NCI-H1417 (cell line): ENCODE measurements at places on chromosomes 1 and 21.

GRCh38 chr1:155135415-155136028, at the start of gene SLC50A1:
TSS of gene SLC50A1 (plus strand) at chr1:155135852. CDS start at chr1:155135912, 60 bp downstream.
- peak; percentile 93 for DNase-seq

GRCh38 chr1:115829947-115830346, 11.0 kb downstream of the NHLH2 start:
- no peak for DNase-seq

DNA sequence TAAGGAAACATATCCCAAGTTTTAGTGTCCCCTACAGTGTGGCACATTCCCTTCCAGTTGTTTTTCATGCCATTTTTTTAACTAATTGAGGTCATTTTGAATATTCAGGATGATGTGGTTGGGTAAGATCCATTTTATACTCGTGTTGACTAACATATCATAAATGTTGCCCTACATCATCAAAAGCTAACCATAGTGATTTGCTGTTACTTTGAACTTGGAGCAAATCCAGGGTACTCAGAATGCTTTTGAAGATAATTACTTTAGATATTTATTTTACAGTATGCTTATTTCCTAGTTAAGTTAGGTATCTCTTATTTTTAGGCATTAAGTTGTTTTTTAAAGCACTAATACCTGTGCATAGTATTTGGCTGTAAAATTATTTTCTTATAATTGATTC, 57.8 kb downstream of the DYRK1A start:
- no peak for DNase-seq

DNA sequence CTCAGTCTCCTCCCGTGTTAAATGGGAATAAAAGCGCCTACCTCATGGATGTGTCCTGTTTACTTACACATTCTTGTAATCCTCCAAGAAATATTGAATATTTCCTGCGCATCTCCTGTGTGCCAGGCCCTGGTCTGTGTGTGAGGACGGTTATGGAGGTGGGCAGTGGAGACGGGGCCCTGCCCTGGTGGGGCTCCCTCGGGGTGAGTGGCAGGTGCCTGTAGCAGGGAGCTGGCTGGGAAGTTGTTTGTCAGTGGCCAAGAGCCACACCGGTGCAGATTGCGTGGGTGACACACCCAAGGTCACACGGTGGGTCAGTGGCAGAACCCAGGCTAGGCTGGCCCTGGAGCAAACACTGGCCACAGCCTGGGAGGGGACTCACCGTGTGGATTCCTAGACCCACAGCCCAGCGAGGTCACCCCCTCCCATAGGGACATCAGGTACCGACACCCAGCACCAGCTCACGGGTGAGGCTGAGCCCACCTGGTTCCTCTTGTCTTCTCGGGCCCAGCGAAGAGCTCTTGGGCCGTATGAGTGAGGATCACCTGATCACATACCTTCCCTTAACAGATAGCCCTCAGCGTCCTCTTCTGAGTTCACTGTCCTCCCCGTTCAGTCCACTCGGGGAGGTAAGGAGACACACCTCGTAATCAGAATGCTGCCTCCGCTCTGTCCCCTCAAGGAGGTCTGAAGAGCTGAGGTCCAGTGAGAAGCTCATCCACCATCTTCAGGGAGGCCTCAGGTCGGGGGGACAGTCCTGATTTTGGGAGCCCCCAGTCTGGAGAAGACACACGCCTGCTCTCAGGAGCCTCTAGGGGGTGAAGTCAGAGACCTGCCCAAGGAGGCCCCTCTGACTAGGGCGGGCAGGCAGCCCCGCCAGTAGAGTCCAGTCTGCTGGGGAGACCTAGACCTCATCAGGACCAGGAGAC, 349.6 kb downstream of the MATN1 start:
- no peak for DNase-seq

- DNase-seq, result no peak
Observed at GRCh38 chr1:6082430-6082971, 36.8 kb downstream of the KCNAB2 start.

DNA sequence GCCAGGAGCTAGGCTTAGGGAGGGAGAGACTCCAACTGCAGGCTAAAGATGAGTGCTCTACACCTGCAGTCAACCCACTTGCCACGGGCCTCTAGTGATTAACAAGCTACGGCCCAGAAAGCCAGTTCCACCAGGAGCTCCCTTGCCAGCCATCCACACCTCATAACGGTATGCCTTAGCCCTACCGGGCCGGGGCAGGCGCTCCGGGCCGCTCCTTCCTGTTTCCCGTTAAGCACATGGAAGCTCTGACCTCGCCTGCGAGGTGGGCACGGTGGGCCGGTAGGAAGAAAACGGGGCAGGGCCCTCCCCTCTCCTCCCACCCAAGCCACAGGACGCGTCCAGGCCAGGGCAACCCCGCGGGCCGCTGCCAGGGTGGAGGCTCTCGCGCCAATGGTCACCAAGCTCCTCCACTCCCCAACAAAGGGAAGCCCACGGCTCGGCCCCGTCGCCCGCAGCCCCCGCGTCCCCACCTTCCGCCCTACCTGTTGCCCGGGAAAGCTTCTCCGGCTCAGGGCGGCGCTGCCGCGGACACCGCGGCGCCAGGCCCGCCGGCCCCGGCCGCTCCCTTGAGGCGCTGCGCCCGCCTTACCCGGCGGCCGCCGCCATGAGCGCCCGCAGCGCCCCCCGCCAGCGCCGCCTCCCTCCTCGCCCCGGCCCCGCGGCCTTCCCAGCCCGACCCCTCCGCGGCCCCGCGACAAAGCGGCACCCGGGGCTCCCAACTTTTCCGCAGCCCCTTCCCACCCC, 627 bp downstream of the CERS2 start:
- peak; percentile 89 for DNase-seq

GRCh38 chr1:172394811-172395210, 25.7 kb upstream of the C1orf105 start:
- DNase-seq, result no peak

GRCh38 chr1:25187077-25187476, 45.2 kb downstream of the SYF2 start:
- no peak for DNase-seq

DNA sequence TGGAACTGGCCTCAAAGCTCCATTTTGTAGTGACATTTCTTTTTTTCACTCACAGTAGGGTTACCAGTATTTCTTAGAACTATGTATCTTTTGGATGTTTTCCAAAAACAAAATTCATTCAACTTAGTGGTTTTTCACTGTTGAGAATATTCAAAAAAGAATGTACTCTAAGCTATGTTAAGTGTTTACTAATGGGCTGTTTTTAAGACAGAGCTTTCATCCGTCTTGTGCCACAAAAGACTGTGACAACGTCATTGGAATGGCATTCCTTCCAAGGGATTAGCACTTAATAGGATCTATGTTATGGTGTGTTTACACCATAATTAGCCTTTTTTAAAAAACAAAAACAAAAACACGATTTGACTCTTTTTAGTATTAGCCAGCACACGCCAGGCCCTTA, 66.8 kb downstream of the TTC3 start:
- DNase-seq, result no peak

DNA sequence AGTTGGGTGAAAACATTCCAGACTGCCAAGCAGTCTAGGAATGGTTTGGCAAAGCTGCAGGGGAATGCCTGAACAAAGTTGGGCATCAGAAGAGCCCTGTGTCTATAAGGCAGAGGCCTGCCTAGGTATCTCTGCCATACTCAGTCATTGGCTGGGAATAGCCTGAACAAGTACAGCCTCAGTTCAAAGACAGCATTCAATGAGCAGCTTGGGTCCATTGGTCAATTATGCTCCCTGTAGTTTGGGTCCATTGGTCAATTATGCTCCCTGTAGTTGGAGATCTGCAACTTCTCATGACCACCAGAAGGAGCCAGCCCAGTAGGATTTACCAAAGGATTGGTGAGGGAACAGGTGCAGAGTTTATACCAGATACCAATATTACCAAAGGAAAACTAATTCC, 31.6 kb downstream of the FMO3 start:
- DNase-seq, result no peak

DNA sequence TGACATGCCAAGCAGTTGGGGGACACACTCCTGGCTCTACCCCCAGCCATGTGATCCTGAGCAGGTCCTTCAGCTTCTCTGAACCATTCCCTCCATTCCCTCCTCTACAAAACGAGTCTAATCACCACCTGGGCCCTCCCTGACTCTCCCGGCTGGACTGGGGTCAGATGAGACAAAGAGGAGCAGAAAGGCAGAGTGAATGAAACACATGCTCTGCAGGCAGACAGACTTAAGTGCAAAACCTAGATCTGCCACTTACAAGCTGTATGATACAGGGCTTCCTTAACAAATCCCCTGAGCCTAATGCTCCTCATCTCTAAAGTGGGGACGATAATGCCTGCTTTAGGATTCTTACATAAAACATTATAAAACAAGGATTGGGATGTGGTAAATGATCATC, 17.3 kb downstream of the RIMS3 start:
- DNase-seq, result no peak

- DNase-seq, result no peak
Observed at GRCh38 chr21:46639489-46640386, 4.3 kb downstream of the PRMT2 start.

- peak; percentile 25 for DNase-seq
Observed at GRCh38 chr1:197521118-197521739, 253.2 kb downstream of the CRB1 start.

DNA sequence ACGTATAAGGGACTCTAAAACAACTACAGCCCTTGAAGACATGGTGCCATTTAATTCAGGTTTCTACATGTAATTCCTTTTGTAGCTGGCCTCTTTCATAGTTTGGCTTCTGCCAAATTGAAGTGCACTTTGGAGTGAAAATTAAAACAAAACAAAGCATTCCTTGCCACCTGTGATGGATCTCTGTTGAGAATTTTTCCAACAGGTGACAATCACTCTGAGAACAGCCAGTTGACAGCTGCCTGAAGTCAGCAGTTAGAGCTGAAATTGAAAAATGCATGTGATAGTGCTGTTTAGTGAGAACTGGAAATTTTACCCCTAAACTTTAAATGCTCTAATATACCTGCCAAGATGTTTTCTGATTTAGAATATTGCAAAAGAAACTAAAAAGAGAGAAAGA, 134.5 kb downstream of the SNX7 start:
- no peak for DNase-seq

GRCh38 chr1:29120947-29121485, 2.7 kb downstream of the TMEM200B start:
- DNase-seq, result no peak

DNA sequence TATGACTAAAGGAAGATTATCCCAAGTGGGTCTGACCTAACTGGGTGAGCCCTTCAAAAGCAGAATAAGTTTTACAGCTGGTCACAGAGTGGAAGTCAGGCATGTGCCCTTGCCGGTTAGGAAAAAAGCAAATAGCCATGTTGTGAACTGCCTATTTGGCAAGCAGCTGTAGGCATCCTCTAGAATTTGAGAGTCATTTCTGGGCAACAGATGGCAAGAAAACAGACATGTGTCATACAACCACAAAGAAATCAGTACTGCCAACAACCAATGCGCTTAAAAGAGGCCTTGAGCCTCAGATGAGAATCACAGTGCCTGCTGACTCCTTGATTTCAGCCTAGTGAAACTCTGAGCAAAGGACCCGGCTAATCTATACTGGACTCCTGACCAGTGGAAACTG, 26.8 kb downstream of the LRRC53 start:
- no peak for DNase-seq

GRCh38 chr1:36256558-36257374, 32.5 kb downstream of the THRAP3 start:
- no peak for DNase-seq

- peak; percentile 6 for DNase-seq
Observed at GRCh38 chr1:216682752-216683151, 40.5 kb downstream of the ESRRG start.

DNA sequence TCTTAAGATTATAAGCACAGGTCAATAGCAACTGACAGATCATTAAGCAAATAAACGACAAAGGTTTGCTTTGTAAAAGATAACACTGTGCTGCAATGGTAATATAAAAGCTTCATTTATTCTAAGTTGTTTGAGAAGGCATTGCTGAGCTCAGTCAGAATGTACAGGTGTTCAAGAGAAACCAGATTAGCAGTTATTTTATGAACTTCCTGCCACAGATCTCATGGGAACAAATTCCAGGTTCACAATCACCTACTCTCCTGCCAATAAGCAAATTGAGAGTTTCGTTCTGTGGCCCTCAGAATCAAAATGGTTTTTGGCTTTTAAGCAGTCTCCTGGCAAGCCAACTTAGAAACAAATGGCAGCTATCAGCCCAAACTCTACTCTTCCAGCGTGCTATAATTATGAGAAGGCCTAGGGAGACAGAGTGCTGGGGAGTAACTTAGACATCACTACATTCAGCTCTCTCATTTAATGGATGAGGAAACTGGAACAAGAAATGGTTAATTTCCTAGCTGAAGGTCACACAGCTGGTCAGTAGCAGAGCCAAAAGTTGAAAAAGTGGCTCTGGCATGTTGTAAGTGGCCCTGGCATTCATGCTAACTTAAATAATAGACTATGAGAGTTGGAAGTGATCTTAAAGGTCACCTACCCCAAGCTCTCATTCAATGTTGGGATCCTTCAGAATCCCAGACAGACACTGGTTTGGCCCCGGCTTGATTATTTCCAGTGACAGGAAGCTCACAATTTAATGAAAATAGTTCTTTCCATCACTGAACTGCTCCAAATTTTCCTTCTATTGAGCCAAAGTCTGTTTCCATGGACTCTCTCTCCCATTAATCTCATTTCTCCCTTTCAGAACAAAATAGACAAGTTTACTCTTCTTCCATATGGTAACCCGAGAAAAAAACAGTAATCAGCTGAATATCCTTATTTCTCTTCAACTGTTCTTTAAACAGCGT, 82.6 kb upstream of the EDEM3 start:
- no peak for DNase-seq

DNA sequence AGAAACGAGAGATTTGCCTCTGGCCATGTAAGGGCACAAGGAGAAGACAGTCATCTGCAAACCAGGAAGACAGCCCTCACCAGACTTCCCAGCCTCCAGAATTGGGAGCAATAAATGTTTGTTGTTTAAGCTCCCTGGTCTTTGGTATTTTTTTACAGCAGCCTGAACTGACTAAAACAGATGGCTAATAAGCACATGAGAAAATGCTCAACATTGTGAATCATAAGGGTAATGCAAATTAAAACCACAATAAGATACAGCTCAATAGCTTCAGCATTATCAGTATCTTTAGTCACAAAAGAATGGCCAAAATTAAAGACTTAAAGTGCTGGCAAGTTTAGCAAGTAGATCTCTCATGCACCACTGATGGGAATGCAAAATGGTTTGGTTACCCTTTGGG, 11.7 kb downstream of the UBE2G2 start:
- no peak for DNase-seq

DNA sequence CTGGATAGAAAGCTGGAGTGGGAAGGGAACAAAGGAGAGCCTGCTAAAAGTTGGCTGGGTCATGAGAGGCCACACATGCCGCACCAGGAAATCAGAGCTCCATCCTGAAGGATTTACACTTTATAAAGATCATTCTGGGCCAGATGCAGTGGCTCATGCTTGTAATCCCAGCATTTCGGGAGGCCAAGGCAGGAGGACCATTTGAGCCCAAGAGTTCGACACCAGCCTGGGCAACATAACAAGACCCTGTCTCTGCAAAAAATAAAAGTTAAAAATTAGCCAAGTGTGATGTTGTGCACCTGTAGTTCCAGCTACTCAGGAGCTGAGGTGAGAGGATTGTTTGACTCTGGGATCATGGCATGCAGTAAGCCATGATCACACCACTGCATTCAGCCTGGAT, 28.7 kb upstream of the RASAL2 start:
- no peak for DNase-seq
